ENCODE measurements at places on chromosomes 11 and 22.

DNA sequence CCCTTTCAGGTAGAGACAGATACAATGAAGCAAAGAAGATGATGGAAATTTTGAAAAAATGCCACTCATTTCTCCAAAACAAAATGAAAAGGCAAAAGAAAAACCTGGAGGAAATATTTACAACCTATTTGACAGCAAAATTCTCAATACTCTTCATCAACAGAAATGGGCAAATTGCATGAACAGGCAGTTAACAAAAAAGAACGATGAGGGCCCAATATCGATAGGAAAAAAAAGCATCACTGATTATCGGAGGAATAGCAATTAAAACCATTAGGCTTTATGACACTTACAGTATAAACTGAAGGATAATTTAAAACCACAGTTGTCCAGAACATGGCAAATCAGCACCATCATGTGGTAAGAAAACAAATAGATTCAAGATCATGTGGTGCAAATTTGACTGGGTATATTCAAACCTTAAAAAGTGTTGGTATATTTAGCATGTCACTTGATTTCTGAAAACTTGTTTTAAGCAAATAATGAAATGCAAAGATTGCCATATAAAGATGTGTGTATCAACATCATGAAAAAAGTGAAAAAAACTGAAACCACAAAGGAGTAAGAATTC, 222.9 kb downstream of the BRD1 start:
- DNase-seq = no peak

GRCh38 chr11:86174101-86175046, 70.2 kb upstream of the EED start:
- no peak for DNase-seq

DNA sequence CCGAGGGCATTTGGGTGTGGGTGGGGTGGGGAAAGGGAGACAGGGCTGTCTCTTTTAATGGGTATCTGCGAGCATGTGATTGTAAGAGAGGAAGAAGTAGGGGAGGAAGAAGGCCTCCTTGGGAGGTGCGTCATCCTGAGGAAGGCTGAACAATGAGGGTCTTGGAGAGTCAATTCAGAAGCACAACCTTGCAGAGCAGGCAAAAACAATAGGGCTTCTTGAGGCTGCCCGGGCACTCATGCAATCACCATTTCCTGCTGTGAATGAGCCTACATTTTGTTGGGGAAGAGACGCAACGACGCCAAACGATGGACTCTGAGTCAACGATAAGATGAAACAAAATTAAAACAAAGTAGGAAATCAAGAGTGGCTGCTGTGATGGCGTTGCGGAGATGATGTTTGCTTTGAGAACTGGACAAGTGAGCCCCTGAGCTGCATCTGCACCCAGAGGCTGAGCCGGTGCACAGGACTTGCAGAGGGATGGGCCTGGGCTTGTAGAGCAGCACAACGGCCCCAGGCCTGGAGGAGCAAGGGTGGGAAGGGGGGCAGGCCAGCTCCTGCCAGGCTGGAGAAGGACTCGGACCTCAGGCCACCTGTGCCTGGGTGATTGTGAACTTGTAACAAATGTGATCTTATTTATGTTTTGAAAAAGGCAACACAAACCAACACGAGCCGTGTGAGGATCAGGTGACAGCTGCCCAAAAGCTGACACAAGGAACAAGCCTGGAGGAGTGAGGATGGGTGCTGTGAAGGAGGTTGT, 92.3 kb upstream of the B3GAT1 start:
- DNase-seq = no peak

GRCh38 chr11:102599642-102600261, 25.4 kb downstream of the MMP20 start:
- DNase-seq = peak; percentile 95

GRCh38 chr11:81942646-81943045, 791.0 kb downstream of the FAM181B start:
- no peak for DNase-seq

DNA sequence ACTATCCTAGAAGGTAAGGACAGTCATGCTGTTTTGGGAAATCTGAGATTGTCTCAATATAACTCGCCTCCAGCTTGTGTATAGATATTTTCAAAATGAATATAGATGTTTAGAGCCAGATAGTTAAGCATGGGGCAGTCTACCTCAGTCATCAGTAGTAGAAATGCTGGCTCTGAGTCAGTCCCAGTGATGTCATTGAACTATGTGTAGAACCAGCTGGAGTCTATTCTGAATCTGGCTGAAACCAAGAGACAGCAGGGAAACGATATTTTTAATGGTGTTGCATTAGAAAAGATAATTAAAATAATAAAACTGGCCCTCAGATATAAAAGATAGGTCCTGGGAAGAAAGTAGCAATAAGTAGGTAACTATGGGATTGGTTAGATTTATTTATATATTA, 25.9 kb downstream of the PIWIL4 start:
- DNase-seq = no peak

DNA sequence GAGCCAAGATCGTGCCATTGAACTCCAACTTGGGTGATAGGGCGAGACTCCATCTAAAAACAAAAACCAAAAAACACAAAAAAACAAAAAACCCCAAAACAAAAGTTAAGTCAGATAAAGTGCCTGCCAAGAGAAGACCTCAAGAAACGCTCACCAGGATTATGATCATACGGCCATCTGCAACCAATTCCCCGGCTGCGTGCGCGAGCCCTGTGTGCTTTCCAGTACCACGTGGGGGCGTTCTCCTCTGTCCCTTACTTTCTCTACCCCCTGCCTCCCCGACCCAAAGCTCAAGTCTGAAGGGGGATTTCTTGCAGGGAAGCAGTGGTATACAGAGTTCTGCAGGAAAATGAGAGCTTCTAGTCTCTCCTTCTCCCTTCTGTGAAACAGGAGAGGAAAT, 10.5 kb upstream of the RPS19BP1 start:
- DNase-seq = no peak
